D341Med (cell line): ENCODE measurements at places on chromosomes 5 and 9.

DNA sequence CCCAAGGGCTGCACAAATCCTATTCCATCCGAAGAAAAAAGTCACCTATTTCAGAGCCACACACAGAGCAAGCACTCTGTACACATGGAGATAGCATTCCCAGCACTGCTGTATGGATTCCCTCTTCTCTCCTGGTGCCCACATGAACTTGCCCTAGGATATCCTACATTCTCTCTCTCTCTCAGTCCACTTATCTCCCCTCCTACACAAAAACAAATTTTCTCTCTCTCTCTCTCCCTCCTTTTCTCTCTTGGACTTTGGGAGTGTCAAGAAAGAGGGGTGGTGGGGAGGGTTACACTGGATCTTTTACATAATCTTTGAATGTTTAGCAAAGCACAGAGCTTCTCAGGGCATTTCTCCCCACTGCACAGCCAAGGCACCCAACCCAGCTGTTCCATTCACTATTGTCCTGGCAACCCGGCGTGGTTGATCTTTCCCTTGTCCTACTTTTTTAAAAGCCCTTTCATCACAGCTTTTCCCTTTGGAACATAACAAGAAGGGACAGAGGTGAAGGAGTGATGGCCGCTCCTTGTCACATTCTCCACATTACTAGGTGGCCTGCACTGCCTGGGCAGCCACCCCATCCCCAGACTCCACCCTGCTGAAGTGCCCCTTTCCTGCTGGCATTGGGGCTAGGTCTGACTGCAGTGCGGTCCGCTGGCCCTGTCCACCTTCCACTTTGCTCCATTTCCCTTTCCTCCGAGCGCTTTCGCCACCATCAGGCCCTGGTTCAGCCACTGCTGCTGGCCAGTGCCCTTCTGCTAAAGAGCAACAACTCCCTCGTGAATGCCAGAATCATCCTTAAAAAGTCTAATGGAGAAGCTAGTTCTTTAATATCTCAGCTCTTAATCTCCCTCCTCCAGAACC, 22.2 kb upstream of the SLC1A3 start:
- DNase-seq, result no peak

DNA sequence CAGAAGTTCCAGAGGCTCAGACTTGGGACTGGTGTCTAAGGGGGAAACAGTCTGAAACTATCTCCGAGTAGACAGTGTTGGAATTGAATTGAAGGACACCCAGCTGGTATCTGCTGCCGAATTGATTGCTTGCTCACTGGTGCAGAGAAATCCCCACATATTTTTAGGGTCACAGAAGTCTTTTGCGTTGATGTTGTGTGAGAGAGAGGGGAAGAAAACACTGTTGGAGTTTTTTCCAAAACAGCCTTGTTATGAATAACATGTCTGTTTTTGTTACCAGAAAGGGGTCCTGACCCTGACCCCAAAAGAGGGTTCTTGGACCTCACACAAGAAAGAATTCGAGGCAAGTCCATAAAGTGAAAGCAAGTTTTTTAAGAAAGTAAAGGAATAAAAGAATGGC, 81.3 kb downstream of the ALDH7A1 start:
- no peak for DNase-seq

GRCh38 chr5:93607367-93608258, 24.6 kb downstream of the NR2F1 start:
- DNase-seq, result no peak

GRCh38 chr5:5584236-5584745, 161.8 kb downstream of the ICE1 start:
- DNase-seq, result no peak

- no peak for DNase-seq
These were observed 1.5 kb downstream of the SAPCD2 start for GRCh38 chr9:137068539-137069507.

GRCh38 chr5:168316139-168316578, 24.7 kb downstream of the WWC1 start:
- no peak for DNase-seq

- DNase-seq, result peak; percentile 52
These were observed 681 bp downstream of the F2R start for GRCh38 chr5:76716456-76717157.

GRCh38 chr9:14366076-14366475, 52.1 kb upstream of the NFIB start:
- no peak for DNase-seq

- DNase-seq, result no peak
These were observed 102.6 kb downstream of the FSTL4 start for GRCh38 chr5:133509742-133510079.

DNA sequence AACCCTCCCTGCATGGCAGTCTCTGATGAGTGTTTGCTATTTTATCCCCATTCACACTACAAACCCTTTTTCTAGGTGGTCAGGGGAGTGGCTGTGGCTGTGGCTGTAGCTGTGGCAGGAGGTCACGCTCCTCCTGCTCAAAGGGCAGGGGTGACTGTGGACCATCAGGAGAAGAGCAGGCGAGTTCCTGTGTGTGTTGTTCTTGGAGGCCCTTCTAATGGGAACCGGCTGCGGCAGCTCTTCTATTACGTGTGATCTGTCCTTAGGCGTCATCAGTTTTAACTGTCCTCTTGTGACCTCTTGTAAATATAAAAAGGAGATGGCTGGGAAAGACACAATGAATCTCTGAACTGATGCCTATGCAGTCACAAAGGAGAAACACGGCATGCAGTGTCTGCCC, 65.1 kb downstream of the ANKH start:
- DNase-seq, result no peak

GRCh38 chr9:12464910-12465512, 228.2 kb upstream of the TYRP1 start:
- peak; percentile 28 for DNase-seq

GRCh38 chr9:78539904-78540303, 243.0 kb downstream of the PSAT1 start:
- DNase-seq, result no peak

DNA sequence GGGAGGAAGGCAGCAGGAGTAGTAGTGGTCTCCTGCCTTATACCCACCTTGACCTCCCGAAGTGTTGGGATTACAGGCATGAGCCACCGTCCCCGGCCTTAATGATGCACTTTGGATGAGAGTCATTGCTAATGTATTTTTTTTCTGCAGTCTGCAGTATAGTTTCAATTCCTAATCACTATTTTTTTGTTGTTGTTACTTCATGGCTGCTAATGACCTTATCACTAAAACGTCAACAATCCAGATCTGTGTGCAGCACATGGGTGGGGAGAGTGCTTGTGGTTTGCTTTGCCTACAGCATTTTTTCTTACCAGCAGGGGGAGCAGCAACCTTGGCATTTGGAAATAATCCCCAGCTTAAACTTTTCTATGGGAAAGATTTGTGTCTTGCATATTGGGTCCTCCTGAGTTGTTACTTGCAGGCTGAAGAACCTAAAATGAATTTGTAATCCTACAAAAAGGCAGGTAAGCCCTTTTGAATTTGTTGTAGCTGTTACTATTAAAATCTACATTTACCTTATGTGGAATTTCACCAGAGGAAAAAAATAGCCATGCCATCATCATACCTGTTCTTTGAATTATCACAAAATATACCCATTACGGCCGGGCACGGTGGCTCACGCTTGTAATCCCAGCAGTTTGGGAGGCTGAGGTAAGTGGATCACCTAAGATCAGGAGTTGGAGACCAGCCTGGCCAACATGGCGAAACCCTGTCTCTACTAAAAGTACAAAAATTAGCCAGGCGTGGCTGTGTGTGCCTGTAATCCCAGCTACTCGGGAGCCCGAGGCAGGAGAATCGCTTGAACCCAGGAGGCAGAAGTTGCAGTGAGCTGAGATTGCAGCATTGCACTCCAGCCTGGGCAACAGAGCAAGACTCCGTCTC, 6.3 kb upstream of the MED7 start:
- peak; percentile 71 for DNase-seq

DNA sequence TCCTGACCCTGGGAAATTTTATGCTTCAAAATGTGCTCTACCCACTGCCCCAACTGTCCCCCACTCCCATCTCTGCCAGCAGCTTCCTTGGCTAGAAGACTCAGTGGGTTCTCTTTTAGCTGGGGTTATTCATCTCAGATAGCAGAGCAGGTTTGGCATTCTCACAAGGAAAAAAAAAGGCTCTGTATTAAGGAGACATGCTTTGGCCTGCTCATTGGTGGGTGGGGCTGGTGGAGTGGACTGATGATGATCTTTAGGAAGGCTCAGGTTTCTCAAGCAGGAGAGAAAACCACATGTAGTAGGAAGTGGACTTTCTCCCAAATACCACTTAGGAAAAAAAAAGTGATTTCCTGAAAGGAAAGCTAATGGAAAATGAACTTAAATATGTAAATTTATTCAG, 279.2 kb upstream of the ZNF462 start:
- no peak for DNase-seq

DNA sequence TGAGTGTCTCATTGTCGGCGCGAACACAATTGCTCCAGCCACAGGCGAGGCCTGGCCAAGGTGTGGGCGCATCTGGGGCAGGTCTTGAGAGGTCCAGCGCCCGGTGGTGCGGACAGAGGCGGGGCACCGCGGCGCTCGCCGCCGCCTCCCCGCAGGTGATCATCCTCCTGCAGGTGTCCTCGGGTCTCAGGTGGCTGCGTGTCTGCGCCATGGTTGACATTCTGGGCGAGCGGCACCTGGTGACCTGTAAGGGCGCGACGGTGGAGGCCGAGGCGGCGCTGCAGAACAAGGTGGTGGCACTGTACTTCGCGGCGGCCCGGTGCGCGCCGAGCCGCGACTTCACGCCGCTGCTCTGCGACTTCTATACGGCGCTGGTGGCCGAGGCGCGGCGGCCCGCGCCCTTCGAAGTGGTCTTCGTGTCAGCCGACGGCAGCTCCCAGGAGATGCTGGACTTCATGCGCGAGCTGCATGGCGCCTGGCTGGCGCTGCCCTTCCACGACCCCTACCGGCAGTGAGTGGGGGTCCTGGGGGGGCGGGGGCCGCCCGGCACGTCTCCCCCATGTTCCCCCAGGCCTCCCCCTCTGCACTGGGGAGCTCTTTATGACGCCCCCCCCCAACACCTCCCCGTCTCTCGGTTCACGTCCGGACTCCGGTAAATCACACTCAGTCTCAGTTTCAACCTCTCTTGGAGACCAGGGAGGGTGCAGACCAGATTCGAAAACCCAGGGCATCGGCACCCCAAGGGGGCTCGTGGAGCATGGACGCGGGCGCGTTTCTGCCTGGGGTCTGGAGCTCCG, 446 bp downstream of the NXNL2 start:
- peak; percentile 52 for DNase-seq

DNA sequence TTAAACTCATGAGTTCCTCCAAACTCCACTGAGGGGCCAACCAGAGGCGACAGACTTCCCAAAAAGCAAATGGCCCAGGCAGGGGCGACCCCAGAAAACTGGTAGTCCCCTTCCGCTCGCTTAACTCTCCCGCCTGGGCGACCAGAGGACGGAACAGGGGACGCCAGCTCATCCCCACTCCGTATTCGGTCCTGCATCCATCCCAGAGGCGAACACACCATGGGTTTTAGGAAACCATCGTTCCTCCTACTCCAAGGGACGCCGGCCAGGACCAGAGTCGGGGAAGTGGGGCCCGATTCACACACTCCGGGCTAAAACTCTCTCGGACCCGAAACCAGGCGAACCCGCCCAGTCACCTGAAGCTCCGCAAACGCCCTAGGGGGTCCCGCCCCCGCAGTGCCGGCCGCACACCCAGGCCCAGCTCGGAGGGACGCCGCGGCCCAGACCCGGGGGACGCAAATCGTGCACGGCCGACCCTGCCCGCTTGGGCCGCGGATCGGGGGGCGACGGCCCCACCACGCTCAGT, 478 bp downstream of the TEX10 start:
- DNase-seq, result peak; percentile 63

DNA sequence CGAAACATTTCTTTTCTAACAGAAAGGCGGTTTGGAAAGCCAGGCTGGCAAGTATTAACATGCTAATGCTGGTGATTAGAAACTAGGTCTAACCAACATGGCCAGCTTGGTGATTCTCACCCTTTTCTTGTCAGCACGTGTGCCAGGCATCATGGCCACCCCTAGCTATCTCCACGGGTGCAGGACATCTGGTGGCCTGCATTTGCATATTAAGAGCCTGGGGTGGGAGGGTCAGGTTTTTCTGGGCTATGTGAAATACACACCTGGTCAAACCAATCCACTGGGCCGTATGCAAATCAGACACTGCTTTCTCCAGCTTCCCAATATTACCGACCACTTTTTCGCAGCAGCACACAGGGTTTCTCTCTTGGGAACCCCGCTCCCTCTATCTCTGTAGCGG, 612.1 kb downstream of the PTPRD start:
- DNase-seq, result no peak

DNA sequence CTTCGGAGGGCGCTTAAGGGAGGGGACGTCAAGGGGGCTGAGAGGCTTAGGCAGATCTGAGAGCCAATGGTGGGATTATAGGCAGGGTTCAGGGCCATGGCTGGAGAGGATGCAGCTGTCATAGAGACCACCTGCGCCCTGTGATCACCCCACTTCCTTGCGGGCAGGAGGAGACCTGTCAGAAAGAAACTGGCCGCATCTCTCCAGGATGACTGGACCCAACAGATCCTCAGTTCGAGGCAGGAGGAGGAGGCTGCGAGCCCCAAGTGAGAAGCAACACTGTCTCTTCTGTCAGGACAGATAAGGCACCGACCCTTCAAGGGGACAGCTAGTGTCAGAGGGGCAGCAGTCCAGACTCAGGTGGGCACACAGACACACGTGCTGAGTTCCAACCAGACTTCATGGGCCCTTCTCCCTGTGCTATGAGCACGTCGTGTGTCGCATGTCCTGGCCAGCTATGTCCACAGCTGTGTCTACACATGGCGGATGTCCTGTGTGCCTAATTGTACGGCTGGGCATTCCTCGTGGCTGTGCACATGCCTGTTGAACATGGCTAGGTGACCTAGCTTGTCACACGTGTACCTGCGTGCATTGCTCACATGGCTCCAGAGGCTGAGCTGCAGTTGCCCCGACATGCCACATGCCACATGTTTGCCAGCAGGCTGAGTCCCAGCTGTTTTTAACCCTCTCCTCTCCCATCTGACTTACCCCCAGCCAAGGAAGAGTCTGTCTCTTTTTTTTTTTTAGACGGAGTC, 583 bp upstream of the AQP3 start:
- no peak for DNase-seq

DNA sequence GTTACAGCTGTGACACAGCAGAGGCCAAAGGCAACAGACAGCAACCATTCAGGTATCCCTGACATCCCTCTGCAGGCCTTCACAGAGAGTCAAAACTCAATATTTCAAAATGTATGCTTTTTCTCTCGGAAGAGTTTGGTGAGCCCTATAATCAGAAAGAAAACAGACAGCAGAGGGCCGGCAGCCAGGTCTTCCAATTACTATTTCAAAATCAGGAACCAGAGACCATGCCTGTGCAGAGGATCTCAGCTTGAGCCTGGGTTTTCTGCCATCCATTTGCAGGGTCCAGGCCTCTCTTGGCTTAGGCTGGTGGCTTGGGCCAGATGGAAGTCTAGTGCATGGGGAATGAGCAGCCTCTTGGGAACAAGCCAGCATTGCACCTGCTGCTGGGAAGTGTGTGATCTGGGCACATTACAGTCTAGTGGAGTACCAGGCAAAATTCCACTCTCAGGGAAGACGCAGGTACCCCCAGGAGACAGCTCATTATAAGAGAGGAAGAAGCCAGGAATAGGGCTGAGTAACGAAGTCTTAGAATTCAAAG, 231.3 kb downstream of the ENC1 start:
- DNase-seq, result no peak
